ENCODE measurements at places on chromosomes 4 and X.

GRCh38 chr4:111652236-111652635 is 493.0 kb upstream of the FAM241A start:
- DNase-seq: no peak

DNA sequence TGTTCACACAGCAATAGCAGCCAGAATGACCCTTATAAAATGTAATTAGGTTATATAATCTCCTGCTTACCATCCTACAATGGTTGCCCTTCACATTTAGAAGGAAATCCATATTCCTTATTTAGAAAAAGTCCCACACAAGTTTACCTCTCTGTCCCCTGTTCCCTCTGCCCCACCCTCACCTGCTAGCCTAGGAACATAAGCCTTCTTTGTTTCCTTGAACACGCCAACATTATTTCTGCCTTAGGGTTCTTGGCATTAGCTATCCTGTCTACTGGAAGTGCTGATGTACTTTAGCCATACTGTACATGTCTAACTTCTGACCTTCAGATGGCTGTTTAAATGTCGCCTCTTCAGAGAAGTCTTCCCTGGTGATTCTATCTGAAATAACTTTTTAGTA is 28.4 kb upstream of the USP53 start:
- DNase-seq: no peak

- no peak for DNase-seq
These were observed 774 bp downstream of the FAM193A start for GRCh38 chr4:2537011-2537830.

DNA sequence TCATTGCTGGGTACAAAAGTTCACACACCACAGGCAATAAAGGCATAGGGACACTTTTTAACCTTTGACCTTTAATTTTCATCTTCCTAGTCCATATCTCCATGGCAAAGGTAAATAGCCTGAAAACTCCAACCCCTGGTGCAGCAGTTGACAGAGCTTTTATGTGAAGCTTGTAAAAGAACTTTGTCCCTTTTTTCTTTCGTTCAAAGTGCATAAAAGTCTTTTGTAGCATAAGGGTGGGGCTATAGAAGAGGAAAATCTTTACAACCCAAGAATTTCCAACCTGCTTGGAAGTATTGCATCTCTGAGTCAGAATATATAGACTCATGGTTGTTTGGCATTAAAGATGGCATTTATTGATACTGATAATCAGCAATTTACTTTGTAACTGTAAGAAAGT is 20.4 kb downstream of the POF1B start:
- DNase-seq: no peak

GRCh38 chr4:52728691-52729240 is 22.5 kb downstream of the ERVMER34-1 start:
- no peak for DNase-seq
